Tibial artery (tissue), 4 donors: ENCODE measurements at places on chromosomes 6 and 20.

DNA sequence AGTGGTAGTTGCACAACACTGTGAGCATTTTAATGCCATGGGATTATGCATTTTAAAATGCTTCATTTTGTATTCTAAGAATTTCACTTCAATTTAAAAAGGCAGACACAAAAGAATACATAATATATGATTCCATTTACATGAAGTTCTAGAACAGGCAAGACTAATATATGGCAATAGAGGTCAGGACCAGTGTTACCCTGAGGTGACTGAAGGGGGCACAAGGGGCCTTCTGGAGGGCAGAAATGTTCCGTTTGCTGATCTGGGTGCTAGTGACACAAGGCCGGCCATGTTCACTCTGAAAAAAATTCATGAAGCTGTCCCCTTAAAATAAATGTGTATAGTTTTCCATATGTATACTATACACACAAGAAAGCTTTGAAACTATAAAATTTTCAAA, 28.5 kb downstream of the TASP1 start:
- no peak for DNase-seq

GRCh38 chr6:90068264-90068663, 174.0 kb downstream of the GJA10 start:
- no peak for DNase-seq

- no peak for DNase-seq
Observed at GRCh38 chr6:128139519-128139918, 238.7 kb upstream of the THEMIS start.

GRCh38 chr6:113089056-113089455, 741.9 kb downstream of the RFPL4B start:
- no peak for DNase-seq

GRCh38 chr6:117918454-117918853, 11.4 kb downstream of the SLC35F1 start:
- DNase-seq: no peak

- DNase-seq: no peak
Observed at GRCh38 chr6:126657561-126658175, 317.8 kb downstream of the CENPW start.

DNA sequence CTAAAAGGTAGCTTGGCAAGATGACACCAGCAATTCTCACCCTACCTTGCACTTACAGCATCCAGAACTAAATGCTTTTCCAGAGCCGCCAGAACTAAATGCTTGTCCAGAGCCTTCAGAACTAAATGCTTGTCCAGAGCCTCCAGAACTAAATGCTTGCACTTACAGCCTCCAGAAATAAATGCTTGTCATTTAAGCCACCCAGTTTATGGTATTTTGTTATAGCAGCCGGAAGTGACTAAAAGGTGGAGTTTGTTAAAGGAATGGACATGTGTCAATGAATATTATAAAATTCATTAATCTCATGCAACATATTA, 133.5 kb downstream of the GPX5 start:
- DNase-seq: no peak

GRCh38 chr20:34254979-34255378, 13.8 kb downstream of the ASIP start:
- DNase-seq: no peak

GRCh38 chr20:14595051-14595450, 257.6 kb upstream of the FLRT3 start:
- DNase-seq: no peak

DNA sequence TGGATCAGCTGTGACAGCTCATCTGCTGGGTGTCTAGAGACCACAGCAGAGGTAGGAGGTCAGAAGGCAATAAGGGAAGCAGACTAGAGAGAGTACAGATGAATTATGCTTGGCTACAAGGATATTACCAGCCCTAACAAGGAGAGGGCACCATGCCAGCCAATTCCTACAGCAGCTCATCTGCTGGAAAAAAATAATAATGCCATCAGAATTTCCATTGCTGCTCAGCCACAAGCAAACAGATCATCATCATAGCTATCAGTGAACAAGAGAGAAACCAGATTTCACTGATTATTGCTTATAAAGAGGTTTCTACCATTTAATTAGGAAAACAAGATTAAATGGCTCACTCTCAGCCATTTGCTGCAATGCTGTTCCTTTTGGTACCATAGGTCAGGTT, 66.5 kb downstream of the PSMG4 start:
- no peak for DNase-seq

- DNase-seq: no peak
Observed at GRCh38 chr6:38012573-38012972, 193.0 kb downstream of the ZFAND3 start.

GRCh38 chr6:152952866-152953509, 29.9 kb downstream of the FBXO5 start:
- DNase-seq: no peak

GRCh38 chr6:31446481-31446880, 43.1 kb downstream of the MICA start:
- no peak for DNase-seq

DNA sequence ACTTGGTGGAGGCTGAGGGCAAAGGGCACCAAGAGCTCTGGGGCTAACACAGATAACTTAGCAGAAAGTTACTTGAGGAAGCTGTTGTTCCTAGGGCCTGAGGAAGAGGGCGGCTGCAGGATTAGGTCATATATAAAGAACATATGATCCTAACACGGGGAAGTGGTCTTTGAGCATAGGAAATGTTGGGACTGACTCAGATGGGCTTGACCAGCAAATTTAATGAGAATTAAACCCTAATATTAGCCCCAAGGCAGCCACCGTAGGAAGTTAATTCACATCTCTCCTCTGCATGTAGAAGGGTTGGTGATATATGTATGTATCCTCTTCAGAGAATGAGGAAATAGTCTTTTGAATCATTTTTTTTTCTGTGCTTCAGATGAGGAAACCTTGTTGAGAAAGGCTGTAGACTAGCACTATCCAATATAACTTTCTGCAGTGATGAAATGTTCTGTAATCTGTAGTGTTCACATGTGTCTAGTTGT, 9.2 kb upstream of the ZBTB9 start:
- DNase-seq: no peak

GRCh38 chr6:161546632-161547031, 272.8 kb upstream of the AGPAT4 start:
- DNase-seq: no peak

GRCh38 chr6:150741633-150742200, 123.8 kb upstream of the MTHFD1L start:
- no peak for DNase-seq

DNA sequence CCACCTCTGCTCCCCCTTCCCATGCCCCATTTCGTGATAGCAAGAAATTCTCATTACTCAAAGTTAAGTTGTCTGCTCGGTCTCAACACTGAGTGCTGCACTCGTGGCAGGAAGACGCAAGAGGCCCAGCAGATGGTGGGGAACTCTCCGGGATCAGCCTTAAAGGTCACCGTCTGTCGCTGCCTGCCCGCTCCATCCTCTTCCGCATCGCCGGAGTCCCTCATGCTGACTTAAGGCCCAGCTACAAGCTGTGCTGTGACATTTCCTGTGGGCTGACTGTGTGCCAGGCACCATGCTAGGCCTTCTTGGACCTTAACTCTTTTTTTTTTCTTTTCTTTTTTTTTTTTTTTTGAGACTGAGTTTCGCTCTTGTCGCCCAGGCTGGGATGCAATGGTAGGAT, 17.8 kb downstream of the GRM4 start:
- DNase-seq: no peak

DNA sequence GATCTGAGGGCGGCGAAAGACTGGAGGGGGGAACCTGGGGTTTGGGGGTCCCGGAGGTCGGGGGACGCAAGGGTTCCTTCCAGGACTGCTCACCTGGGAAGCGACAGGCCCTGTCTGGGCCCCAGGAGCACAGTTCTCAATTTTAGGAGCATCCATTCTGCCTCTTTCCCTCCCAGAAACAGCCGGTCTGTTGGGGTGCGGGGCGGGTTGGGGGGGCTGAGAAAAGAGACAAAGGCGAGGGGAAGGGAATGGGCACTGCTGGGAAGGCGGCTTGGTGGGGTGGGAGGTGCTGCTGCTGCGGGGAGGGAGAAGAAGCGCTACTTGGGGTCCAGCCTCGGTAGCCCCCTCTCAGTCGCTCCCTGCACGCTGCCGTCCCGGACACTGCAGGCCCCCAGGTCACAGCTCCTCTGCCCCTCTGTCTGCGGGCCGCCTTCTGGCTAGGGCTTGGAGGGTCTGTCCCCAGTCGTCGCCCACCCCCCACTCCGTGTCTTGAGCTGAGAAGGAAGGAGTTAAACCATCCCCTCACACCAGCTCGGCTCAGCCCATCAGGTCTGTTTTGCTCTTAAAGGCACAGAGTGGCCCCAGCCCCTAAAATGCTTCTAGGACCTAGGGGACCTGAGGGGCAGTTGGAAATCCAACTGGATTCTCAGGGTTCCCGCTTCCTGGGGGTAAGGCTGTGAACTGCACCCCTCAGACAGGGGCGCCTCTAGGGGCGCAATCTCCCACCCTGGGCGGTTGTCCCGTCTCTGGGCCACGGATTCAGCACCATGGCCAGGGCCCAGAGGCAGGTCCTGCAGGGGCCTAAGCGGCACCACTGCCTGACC, 690 bp downstream of the GDAP1L1 start:
- DNase-seq: no peak

GRCh38 chr20:1830240-1830639, 65.0 kb upstream of the SIRPA start:
- DNase-seq: no peak

DNA sequence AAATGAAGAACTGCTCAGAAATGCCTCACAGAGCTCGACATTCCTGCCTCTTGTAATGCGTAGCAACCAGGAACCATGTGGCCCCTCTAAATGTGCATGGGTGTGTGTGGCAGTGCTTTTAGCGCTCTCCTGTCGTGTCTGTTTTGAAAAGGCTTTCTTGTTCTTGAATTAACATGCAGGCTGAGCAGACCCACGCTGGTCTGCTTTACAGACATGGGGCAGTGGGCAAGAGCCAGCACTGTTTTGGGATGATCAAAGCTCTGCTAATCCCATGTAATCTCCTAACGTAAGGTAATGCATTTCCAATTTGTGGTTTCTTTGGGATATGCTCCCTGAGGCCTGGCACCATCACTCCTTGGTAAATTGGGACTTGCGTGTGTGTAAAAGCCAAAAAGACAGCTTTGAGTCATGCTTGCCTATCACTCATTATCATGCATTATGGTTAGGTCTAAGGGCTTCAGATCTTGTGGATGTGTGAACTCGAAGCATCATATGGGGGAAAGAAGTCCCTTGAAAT, 11.8 kb downstream of the RIPOR2 start:
- no peak for DNase-seq

DNA sequence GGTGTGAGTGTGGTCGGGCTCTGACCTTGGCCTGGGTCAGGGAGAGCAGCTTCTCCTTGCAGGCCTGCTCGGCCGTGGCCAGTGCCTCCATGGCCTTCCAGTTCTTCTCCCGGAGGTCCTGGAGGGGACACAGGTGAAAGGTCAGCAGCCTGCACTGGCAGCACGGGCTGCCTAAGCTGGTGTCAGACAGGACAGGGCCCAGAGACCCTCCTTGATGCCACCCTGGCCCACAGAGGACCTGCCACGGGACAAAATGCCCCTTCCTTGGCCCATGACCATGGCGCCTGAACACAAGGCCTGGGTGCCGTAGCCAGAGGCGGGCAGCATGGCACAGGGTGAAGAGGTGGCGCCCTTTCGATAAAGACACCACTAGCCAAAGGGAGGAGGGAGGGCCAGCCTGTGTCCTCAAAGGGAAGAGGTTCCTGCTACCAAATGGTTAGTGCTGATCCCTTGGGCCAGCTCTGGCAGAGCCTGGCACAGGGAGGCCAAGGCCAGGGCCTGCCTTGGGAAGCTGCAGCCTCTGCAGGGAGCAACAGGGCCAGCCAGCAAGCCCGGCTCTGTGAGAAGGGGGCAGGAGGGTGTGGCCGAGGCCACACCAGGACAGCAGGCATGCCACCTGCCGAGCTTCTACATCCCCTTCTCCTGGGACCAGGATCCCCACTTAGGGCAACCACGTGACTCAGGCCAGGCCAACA, 54.8 kb downstream of the DSTN start:
- peak; percentile 16 for DNase-seq

- DNase-seq: no peak
Observed at GRCh38 chr6:65719101-65719500, 12.1 kb upstream of the EYS start.

- no peak for DNase-seq
Observed at GRCh38 chr6:38033442-38033982, 214.0 kb downstream of the ZFAND3 start.

DNA sequence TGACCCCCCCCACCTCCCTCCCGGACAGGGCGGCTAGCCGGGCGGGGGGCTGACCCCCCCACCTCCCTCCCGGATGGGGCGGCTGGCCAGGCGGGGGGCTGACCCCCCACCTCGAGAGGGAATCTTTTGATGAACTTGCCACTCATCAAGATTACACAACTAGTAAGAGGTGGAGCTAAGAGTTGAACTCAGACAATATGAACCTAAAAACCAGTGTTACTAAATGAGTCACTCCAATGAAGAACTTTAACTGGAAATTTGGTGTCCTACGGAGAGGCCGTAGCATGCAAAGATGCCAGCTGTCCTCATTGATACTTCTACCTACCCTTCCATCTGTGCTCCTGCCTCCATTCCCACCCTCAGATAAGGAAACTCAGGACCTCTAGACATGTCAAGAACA, 42.8 kb downstream of the PFDN4 start:
- DNase-seq: no peak

GRCh38 chr6:136658711-136659110, 108.5 kb upstream of the MAP7 start:
- no peak for DNase-seq

DNA sequence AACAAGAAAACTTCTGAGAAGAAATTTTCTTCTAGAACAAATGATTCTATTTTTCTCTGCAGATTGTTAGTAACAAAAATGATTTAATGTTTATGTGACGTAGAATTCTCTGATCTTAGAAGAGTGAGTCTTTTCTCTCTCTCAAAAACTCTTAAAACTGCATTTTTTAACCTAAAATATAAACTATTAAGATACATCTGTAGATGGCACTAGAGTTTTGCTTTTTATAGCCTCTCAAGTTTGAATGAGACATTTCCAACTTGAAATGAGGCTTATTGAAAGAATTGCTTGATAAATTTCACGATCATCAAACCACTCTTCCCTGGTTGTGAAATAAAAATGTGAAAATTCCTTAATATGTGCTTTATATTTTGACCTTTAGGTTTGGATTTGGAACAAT, 53.8 kb downstream of the PHF3 start:
- DNase-seq: no peak

GRCh38 chr6:38861926-38862401, 146.9 kb downstream of the DNAH8 start:
- DNase-seq: no peak
